IMR-90 (cell line): ENCODE measurements at places on chromosomes 11 and 22. TPM values are rescaled to one million over a fixed set of nuclear protein-coding genes. Genes with fewer than 3 reads are reported as not detected.
A peak's percentile ranks its signal among the peaks of the same experiment; 100 is the strongest.

NPAS4 gene
- under 0.01 TPM in 1 of 2 replicates, not detected in the other for total RNA-seq

CSNK1E gene
- 114 and 116 TPM in 2 replicates for total RNA-seq

GVQW3 gene
- 0.83 and 1.1 TPM in 2 replicates for total RNA-seq

KRTAP5-10 gene
- not detected in 2 replicates for total RNA-seq

LMNTD2 gene
- total RNA-seq = 0.18 and 0.28 TPM in 2 replicates

C11orf42 gene
- total RNA-seq = not detected in 2 replicates

DNA sequence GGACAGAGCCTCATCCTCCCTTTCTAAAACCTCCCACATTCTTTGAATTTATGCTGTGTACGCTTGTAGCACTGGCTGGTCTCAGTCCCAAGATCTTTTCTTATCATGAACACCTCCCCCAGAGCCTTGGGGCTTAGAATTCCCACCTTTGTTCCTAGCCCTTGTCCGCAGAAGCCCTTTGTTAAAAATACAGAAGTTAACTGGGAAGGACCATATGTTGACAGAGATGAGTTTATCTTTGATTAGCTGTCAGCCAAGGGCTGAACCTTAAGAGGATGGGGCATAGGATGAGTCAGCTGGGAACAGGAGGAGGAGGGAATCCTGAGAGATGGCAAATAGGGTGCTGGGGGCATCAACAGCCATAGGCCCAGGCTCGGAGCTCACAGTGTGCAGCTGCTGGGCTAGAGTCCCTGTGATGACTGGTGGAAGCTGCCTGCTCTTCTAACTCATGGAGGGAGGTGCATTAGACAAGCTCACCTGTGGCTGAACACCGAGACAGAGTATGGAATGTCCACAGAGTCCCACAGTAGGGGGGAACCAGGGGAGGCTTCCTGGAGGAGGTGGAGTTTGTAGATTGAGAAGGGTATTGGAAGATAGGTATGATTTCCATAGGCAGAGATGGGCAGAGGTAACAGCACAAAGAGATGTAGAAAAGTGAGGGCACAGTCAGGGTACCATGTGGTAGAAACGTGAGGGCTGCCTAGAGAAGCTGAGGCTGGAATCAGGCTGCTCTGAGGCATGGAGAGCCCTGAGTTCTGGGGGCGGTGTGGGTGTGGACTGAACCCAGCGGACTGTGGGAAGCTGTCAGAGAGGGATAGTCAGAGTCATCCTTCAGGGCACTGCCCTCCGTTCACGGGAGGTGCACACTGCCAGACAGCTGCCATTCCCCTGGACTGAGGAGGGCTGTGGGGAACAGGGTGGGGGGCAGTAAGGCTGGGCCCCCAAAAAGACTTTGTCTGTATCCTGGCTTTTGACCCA is 9.9 kb downstream of the MICAL2 start:
- peak; percentile 52 for DNase-seq

DNA sequence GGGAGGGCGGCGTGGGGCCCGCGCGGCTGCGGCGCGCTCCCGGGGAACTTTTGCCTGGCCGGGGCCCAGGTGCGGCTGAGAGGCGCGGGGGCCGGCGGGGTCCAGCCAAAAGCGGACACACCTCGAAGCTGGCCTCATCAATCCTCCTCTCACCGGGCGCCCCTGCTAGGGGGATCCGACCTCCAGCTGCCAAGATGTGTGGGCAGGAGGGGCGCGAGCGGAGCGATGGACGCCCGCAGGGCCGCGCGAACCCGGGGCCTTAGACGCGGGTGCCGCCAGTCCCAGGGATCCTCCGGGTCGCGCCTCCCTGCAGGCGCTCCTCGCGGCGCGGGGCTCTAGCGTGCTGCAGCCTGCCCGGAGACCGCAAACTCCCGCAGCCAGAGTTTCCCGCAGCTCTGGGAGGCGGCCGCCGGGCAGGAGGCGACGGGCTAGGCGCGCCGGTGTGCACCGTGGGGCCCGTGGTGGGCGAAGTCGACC is 785 bp downstream of the IGSF9B start:
- no peak for DNase-seq

GRCh38 chr11:100703801-100704575 is 16.9 kb downstream of the ARHGAP42 start:
- DNase-seq = no peak

- no peak for DNase-seq
Measured at GRCh38 chr11:118417801-118418200, 16.4 kb downstream of the ATP5MG start.

- DNase-seq = no peak
Measured at GRCh38 chr22:36629320-36629719, 74.2 kb downstream of the CACNG2 start.

GRCh38 chr22:49006207-49007012 is 821.3 kb downstream of the BRD1 start:
- no peak for DNase-seq

DNA sequence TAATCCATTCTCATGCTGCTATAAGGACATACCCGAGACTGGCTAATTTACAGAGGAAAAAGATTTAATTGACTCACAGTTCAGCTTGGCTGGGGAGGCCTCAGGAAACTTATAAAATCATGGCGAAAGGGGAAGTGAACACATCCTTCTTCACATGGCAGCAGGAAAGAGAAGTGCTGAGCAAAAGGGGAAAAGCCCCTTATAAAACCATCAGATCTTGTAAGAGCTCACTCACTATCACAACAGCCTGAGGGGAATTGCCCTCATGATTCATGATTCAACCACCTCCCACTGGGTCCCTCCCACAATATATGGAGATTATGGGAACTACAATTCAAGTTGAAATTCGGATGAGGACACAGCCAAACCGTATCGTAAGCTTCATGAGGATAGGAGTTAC is 3.8 kb upstream of the CYB5R2 start:
- peak; percentile 41 for DNase-seq

- DNase-seq = no peak
Measured at GRCh38 chr11:118214210-118214914, 10.4 kb downstream of the JAML start.

DNA sequence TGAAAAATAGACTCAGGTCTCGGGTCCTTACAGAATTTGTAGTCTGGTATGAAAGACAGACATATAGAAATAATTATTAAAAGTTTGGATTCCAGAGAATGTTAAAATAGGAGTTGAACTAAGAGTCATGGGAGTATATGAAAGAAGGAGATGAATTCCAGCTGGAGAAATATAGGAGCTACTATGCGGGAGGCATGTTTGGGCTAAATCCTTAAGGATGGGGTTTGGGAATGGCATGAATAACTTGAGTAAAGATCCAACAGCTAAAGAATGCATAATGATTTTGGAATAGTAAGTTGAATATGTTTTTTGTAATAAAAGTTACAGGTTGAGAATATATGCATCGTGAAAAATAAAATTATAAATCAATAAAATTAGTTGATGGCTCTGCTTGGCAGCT is 129.4 kb upstream of the SLC5A12 start:
- DNase-seq = no peak

GRCh38 chr11:80844110-80844819 is 1403.4 kb upstream of the TENM4 start:
- no peak for DNase-seq

DNA sequence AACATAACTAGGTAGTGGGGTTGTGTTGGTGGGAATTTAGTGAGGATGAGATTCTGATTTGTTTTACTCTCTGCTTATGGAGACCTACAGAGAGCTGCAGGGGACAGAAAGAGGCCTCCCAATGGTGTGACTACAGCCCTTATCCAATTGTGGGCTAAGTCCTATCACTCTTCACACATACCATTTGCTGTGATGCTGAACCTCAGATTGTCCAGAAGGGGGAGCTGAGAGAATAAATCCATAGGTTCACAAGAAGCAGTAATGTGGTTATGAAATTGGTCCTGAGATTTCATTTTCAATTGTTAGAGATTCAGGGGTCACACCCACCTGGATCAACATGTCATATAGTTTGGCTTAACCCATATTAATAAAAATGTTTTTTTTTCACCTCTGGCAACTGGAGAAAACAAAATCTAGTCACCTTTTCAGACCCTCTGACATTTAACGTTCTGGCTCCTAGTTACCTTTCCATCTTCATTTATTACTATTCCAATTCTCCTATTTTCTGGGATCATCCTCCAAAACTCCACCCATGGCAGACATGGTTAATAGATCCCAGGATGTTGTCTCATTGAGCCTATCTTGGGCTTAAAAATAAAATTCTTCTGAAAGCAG is 53.3 kb upstream of the PTPN5 start:
- peak; percentile 33 for DNase-seq

- no peak for DNase-seq
Measured at GRCh38 chr11:110089617-110090282, 3.4 kb upstream of the ZC3H12C start.

- DNase-seq = no peak
Measured at GRCh38 chr11:62988276-62988675, 3.5 kb upstream of the SLC22A6 start.

DNA sequence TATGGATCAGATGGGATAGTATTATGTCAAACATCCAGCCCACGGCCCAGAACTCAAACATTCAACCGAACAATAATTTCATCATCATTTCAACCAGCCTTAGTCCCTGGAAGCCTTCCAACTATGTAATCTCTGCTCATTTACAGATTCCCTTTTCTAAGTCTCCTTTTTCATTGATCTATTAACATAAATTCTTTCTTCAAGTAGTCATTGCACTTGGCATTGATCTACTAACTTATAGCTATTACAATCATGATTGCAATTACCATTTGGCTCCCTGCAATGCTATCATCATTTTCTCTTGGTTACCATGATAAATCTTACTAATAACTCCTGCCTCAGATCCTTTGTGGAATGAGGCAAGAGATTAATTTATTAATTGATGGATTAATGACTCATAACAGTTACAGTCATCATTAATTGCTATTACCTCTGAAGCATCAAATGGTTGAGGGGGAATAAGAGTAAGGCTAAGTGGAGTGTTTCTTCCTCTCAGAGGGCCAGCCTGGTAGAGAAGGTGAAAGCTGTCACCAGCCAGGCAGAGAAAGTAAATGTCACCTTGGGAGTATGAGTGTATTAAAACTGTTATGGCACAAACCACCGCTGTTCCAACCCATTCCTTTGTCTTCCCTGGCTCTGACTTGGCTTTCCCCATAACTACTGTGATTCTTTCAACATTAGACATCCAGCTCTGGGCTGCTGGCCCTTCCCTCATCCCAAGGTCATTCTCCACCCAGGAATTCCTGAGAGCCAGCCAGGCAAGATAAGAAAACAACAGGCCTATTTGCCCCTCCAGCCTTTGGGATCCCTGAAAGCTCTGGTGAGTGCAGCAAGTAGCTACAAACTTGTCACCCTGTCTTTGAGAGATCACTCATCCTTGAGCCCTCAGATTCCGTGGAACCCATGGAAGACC is 174.7 kb downstream of the RRAS2 start:
- no peak for DNase-seq

- no peak for DNase-seq
Measured at GRCh38 chr11:91926965-91927364, 297.7 kb upstream of the FAT3 start.
